Erythroblast (primary cell): ENCODE measurements at places on chromosomes 5 and 9.
A peak's percentile ranks its signal among the peaks of the same experiment; 100 is the strongest.

GRCh38 chr9:95669253-95669652 lies 152.5 kb upstream of the PTCH1 start:
- no peak for DNase-seq

DNA sequence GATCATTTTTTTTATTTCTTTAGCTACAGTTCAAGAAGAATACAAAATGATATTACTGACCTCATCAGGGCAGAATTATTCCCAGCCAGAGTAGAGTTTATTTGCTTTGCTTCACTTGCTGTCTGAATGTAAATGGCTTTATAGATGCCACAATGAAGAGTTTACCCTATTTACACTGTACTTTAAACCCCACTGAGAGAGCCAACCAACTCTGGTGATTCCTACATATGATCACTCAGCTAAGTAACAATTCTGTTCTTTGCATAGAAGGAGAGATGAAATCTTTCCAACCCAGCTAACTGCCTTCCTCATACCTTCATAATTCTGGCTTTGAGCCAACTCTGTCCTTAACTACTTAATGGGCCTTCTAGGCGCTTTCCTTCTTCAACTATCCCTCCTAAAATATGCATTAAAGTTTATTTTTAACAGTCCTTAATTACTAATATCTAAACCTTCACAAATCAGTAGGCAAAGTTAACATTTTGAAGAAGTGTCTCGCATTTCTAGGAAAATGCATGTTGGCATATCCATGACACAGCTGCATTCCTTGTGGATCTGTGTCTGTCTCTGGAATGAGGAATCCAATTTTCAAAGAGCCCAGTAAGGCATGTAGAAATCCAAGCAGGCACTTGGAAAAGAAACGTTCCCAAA lies 284.8 kb upstream of the GRAMD2B start:
- peak; percentile 4 for DNase-seq

DNA sequence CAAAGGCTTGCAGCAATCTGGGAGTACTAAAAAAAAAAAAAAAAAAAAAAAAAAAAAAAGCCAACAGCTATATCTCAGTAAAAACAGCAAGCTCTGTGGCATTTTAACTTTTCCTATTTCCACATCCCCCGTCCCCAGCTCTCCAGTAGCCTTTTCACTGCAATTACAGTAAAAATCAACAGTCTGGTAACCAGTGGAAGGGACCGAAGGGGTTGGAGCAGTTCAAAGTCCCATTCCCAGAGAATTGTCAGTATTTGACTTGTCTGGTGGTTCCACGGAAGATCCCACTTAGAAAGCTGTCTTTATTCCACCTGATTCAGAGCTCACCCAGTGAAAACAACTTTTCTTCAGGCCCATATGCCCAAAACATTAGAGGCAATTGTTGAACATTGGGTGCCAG lies 71.8 kb upstream of the ZBTB43 start:
- DNase-seq, result no peak

- DNase-seq, result no peak
Observed at GRCh38 chr5:169094586-169095409, 206.1 kb downstream of the SLIT3 start.

GRCh38 chr9:135037521-135038250 lies 49.8 kb upstream of the OLFM1 start:
- DNase-seq, result no peak
